NAMALWA (cell line): ENCODE measurements at places on chromosomes 5 and 9.
A peak's percentile ranks its signal among the peaks of the same experiment; 100 is the strongest.

DNA sequence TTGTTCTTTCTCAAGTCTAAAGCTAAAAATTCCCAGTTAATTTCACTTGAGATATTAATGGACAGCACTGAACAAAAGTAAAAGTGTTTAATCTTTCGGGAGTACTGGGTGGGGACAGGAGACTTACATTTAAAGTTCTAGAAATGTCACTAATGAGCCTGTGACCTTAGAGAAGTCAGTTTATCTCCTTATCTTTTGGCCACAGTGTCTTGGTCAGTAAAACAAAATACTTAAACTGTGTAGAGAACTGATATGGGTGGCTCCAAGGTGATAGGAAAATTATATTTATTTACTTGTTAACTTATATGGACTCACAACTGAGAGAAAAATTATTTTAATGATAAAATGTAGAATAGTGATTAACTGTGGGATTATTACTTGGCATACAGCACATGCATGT is 8.9 kb downstream of the IPO11 start:
- no peak for DNase-seq

DNA sequence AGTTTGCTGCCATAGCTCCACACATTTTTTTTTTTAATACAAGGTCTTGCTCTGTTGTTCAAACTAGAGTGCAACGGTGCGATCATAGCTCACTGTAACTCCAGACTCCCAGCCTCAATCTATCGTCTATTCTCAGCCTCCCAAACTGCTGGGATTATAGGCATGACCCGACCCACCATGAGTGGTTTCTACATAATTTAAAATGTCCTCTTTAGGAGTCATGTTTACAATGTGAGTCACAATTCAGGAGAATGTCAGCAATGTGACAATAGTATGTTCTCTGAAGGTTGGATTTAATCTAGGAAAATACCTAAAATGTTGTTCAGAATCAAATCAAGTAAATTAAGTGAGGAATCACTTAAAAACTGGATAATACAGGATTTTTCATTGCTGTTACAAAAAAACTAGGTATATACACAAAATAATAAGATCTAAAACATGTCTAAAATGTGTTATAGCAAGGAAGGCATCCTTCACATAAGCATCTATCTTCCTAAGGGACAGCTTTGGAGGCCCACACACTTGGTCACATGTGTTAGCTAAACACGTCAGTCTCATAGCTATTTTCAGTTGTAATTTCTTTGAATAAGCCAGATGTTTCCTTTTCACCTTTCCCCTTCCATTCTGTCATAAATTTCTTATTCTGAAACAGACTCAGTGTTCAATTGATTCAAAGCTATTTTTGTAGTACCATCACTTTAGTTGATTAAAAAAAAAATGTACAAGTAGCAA is 30.0 kb upstream of the ELAVL2 start:
- no peak for DNase-seq

- no peak for DNase-seq
These were observed 76.3 kb downstream of the TMEM167A start for GRCh38 chr5:83000922-83001321.

GRCh38 chr9:114311571-114312512 is 11.1 kb upstream of the ORM1 start:
- DNase-seq: no peak

DNA sequence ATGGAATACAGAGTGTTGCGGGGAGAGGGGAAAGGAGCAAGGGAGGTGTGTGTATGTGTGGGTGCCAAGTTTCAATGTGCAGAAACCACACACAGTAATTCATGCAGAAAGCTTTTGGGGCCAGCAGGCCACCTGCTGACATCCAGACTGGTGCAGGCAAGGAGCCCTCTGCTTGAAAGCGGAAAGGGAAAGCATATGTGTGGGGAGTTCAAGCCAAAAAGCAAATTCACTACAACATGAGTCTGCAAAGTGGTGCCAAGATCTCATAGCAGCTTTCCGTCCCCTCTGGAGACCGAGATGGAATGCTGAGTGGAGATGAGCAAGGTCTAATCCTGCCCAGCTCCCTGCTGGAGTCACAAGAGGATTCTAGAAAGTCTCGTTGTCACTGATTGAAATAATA is 159.7 kb upstream of the VLDLR start:
- DNase-seq: peak; percentile 36

GRCh38 chr5:132370971-132371602 is 1.6 kb downstream of the SLC22A5 start:
- no peak for DNase-seq

- DNase-seq: no peak
These were observed 651.1 kb downstream of the CCDC171 start for GRCh38 chr9:16203729-16204573.

DNA sequence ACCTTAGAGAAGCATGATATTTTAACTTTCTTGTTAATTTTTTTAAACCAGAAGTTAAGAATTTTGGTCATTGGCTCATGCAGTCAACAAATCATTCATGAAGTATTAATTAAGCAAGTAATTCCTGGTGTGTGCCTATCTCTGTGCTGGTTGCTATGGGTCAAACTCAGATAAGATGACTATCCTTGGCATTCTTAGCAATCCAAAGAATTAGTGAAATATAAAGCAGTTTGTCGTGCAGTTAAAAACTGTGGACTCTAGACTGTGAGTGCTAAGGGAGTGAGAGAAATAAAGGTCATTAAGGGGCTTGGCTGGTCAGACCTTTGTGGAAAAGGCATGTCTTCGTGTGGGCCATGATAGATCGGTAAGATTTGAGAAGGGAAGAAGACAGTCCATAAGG is 4.8 kb downstream of the CYFIP2 start:
- peak; percentile 43 for DNase-seq

DNA sequence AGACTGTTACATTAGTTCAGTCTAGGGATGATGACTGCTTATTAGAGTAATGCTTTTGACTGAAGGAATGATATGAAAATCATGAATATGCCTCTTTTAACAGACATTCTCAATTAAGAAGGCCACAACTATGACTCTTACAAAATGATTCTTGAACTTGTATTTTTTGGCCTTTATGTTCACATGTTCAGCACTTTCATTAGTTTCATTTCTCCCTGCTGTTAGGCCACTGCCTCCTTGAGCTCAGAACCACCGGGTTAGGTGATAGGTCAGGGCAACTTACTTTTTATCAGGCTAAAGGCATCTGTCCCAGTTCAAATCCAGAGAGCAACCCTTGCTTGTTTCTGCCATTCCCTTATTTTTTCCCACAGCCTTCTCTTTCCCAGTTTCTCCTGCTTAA is 235.2 kb upstream of the ELL2 start:
- no peak for DNase-seq

DNA sequence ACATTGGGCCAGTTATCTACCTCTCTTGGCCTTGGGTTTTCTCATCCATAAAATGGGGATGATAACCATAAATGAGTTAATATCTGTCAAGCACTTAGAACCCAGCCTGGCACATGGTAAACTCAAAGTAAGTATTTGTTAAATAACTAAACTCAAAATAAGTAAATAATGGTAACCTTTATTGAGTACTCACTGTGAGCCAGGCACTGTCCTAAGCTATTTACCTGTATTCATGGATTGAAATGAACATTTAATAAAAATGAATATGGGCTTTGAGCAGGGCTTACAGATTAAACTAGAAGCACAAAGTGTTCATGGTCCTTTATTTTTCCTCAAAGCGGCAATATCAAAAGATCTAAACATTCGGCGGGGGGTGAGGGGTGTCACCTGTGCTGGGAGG is 16.7 kb downstream of the CORO2A start:
- no peak for DNase-seq

DNA sequence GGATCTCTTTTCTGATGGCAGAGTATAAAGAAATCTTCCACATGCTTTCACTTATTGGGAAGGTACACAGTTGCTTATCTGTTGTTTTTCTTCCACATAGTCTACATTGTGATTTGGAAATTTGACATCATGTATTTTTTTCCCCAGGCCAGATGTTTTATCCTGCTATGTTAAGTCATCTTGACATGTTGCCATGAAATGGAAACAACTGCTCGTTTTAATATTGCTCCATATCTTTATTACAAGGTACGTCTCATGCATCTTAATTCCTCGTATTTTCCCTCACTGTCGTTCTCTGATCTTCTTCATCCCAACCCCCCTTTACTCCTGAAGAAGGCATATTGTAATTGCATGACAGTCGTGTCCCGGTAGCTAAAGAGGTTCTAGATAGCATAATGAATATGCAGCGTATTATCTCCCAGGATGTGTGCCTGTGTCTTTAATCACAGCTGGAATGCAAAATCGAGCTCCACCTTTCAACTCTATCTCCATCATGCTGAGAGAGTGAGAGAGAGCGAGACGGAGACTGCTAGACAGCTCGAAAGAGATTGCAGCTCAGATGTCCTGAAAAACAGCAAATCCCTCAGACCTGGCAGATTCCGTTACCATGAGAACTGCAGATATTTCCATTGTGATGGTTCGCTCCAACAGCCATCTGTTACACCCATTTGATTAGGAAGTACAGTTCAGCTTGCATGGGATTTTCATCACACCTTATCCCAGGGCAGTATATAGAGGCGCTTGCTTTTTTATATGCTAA is 281.7 kb downstream of the TMEM38B start:
- no peak for DNase-seq

DNA sequence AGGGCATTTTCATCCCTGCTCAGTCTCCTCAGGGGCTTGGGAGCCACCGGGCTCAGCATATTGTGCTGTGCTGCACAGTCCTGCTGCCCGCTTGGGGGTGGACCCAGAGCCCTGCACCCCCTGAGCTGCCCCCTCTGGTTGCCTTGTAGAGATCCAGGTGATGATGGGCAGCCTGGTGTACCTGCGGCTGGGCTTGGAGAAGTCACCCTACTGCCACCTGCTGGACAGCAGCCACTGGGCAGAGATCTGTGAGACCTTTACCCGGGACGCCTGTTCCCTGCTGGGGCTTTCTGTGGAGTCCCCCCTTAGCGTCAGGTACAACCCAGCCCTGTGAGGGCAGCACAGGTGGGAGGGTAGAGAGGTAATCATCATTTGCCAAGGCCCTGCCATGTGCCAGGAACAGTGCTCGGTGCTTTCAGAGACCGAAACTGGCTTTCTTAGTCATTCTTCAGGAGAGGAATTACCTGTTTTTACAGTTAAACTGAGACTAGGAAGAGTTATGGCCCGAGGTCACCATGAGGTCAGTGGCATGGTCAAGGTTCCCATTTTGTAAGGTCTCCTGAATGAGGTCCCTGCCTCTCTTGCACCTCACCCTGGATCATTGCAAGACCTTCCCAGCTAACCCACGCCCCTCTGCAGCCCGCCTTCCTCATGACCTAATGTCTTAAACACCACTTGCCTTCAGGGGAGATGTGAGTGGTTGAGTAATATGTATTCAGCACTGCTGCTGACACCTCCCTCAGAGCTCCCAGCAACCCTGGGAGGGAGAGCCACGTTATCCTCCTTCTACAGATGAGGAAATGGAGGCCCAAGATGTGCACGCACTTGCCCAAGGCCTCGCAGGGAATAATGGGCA is 7.5 kb downstream of the NHP2 start:
- DNase-seq: peak; percentile 81

GRCh38 chr5:1521671-1522600 is 1.8 kb downstream of the LPCAT1 start:
- no peak for DNase-seq

GRCh38 chr9:1591310-1591709 is 423.8 kb upstream of the SMARCA2 start:
- no peak for DNase-seq

DNA sequence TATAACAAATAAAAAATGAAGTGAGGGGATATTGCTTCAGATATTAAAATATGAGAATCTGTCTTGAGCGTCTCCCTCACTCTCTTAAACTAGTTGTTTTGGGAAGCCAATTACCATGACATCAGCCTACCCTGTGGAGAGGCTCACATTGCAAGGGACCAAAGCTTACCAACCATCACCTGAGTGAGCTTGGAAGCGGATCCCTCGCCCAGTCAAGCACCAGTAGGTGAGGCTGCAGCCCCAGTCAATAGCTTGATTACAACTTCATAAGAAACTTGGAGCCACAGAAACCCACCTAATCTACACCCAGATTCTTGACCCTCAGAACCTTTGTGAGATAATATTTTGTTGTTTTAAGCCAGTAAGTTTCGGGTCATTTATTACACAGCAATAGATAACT is 206.2 kb downstream of the CEMIP2 start:
- DNase-seq: no peak

- no peak for DNase-seq
These were observed 10.1 kb downstream of the LHFPL2 start for GRCh38 chr5:78638423-78638822.

DNA sequence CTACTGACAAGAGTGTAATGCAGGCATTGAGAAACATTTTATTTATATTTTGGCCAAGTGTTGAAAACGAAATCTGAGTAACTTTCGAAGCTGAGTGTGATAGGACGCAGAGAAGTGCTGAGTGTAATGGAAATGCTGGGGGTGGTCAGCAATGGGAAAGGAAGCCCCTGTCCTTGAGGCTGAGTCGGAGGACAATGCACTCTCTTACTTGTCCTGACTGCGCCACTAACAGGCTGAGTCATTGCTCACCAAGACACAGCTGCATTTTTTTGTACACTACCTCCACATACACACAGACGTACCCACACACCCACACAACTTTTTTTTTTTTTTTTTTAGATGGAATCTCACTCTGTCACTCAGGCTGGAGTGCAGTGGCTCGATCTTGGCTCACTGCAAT is 637.7 kb downstream of the SLCO4C1 start:
- DNase-seq: no peak

GRCh38 chr9:33260372-33260771 is 4.1 kb downstream of the BAG1 start:
- no peak for DNase-seq

GRCh38 chr5:94857111-94857510 is 238.6 kb downstream of the SLF1 start:
- DNase-seq: no peak

DNA sequence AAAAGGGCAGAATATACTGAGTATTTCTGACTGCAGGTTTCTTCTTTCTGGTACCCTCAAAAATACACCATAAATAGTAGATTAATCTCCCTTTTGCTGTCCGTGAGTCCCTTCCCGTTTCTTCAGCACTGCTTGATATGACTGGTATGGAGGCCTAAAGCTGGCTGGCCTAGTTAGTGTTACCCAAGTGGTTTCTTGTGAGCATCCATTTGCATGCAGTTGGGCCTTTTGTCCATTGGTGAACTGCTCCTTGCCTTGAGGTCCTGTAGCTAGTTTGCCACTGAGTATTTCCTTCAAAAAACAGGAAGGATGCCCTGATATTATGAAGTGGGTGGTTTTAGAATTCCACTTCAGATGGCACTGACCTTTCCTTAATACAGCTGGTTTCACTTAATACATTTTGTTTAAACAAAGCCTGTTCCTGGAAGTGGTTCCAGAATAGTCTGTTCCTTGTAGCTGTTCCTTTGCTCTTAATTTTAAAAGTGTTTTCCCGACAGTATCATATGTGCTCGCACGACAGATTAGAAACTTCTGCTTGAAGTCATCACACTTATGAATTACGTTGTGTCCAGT is 40.0 kb upstream of the ABL1 start:
- DNase-seq: no peak

- DNase-seq: no peak
These were observed 29.8 kb downstream of the WDR36 start for GRCh38 chr5:111121926-111122325.

- DNase-seq: peak; percentile 69
These were observed 12.2 kb downstream of the TNIP1 start for GRCh38 chr5:151068433-151069197.

DNA sequence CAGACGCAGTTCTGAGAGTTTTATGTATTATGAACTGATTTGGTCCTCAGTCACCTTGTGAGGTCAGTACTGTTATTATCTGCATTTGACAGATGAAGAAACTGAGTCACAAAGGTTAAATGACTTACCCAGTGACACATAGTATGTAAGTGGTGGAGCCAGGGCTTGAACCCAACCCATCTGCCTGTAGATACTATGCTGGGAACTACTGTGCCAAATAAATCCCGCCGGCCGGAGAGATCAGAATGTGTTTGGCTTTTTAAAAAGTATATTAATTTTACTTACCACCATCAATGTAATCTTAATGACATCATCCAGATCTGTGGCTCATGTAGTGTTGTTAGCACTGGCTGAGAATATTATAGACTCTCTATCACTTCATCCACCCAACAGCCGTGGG is 80.8 kb downstream of the ZNF618 start:
- DNase-seq: no peak
